Cerebellar nuclear complex (tissue), 1 donor: ENCODE measurements at places on chromosomes 1 and 21.

DNA sequence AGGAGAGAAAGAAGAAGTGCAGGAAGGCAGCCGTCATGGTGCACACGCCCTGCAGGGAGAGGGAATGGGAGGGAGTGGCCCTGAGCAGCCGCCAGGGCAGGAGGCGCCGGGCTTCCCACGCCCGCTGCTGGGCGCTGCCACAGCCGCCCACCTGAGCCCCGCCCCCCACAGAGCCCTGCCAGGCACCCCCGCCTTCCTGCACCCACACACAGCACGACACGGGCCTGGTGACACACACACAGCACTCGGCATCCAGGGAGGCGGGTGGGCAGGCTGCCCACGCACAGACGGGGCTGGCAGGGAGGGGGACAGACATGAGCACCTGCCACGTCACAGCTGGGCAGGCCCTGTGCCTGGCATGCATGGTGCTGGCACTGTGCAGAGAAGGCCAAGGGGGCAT lies 27.5 kb downstream of the ADGRB2 start:
- DNase-seq: no peak

DNA sequence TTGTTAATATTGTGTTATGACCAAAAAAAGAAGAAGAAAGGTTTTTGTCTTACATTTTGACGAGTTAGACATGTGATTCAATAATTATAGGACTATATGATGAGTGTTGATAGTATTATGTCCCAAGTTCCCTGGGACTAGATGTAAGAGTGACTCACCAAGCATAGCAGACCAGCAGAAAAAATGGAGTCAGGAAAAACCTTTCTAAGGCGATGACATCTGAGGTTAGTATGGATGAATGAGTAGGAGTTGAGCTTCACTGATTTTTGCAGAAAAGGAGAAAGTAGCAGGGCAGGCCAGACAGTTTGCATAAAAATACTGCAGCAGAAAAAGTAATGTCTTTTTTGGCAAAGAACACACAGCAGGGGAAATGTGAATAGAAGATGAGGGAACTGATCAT lies 1041.3 kb upstream of the ADGRL4 start:
- no peak for DNase-seq

- DNase-seq: no peak
Measured at GRCh38 chr21:35475762-35476161, 426.7 kb upstream of the RUNX1 start.

DNA sequence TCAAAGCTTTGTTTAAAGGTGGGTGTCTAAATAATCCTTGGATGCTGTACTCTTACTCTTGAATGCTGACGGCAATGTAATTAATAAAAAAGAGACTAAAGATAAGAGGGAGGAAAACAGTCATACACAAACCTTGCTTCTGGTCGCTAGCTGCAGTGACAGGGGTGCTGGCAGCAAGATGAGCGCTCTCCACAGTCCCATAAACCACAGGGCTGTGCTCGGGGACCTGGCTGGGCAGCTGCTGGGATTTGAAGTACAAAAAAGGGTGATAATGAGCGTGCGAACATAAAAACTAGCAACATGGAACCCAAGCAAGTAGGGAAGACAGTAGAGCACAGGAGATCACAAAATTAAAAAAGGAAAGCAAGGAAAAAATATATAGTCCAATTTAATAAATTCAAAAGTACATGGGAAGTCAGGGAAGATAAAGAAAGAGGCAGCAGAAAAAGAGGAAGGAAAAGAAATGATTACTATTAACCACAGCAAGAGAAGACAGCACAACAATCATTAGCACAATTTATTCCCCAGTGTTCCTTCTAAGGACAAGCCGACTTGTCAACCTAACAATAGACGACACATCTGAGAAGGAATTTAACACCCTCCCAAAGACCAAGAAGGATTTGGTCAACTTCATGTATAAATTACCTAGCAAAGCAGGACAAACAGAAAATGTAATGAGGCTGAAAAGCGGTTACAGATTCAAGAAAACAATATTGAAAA lies 162.9 kb upstream of the HP1BP3 start:
- DNase-seq: no peak

GRCh38 chr1:202952818-202953217 lies 5.3 kb downstream of the ADIPOR1 start:
- no peak for DNase-seq
